ENCODE measurements at places on chromosomes 13 and 19.

DNA sequence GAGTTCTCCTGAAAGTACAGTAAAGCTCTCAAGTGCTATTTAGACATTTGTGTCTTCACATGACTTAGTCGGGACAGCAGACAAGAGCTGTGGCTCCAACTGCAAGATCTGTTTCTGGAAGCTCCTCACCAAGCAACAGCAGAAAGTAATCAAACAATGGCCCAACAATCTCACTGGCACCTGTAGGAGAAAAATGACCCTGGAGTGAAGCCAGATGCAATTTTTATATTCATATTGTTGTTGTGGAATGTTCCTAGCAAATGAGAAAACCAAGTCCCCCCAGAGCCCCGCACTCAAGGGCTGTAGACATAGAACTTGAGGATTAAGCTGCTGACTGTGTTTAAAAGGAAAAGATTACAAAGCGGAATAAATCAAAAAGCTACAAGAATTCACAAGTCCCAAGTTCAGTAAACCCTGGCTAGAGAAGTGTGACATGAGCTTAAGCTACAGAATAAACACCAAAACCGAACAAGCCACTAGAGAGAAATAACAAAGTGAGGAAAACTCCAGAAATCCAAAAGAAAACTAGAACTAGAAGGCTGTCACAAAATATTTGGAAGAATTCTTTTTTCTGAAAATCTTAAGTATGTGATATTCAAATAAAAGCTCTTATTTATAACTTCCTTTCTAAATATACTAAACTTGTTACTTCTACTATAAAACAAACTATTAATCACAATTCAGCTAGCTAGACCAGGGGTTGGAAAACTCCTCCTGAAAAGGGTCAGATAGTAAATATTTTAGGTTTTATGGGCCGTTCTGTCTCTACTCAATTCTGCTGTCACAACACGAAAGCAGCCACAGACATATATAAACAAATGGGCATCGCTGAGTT is 454.5 kb downstream of the SUCLA2 start:
- DNase-seq = no peak

DNA sequence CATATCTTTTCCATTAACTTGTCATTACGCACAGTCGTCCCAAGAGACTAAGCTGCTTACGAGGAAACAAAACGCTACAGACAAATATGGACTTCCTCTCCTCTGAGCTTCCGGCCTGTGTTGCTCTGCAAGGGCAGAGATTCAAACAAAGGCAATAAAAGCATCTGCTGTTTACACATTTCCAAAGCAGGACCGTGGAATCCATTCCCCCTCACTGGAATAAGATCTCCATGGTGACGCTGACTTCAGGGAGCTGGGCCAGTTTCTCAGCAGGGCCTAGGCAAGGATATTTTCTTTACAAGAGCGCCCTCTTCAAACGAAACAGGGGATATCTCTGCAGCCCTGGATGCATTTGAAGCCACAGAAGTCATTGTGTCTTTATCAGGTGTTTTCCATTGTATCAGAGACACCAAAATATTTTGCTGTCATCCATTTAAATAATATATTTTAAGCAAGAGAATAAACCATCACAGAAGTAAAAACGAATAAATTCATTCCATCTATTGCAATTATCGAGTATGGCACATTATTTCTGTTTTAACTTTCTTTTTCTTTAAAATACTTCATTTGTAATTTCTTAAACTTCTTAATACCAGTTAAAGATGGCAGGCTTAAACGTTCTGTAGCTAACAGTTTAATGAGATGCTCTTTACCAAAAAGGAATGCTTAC is 177.5 kb downstream of the DCLK1 start:
- peak; percentile 63 for DNase-seq

DNA sequence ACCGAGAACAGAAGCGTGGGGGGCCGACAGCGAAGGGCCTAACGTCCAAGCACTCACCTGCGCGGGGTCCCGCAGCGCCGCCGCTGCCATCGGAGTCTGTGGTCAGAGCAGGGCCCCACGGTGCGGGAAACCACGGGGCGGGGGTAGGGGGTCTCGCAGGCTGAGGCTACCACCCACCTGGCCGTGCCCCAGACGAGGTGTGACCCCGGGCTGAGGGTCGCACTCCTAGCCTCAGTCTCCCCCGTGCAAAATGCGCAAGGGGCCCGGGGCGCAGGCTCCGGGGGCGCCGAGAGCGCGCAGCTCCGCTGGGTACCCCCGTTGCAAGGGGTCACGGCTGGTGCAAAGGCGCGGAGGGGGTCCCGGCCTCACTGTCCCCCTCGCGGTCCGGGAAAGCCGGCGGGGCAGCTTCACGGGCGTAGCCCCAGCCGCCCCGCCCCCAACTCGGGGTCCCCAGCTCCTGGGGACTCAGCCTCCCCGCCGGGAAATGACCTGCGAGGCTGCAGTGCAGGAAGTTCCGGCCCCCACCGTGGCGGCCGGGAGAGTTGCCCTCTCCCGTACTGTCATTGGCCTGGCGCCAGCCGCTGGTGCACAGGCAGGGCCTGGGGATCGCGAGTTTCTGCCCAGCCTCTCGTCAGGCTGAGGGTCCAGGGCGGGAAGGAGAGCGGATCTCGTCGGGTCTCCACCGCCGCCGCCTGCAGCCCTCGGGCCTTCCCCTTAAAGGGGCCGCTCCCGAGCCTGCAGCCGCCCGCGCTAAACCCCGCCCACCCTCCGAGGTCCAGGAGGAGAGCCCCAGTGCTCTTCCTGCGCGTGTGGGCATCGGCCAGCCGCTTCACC is at the start of gene ZNF792:
Gene ZNF792 (minus strand): TSS at position 657 of the 834 bp plus-strand sequence. CDS start 567 bp downstream, at position 90.
- peak; percentile 22 for DNase-seq

DNA sequence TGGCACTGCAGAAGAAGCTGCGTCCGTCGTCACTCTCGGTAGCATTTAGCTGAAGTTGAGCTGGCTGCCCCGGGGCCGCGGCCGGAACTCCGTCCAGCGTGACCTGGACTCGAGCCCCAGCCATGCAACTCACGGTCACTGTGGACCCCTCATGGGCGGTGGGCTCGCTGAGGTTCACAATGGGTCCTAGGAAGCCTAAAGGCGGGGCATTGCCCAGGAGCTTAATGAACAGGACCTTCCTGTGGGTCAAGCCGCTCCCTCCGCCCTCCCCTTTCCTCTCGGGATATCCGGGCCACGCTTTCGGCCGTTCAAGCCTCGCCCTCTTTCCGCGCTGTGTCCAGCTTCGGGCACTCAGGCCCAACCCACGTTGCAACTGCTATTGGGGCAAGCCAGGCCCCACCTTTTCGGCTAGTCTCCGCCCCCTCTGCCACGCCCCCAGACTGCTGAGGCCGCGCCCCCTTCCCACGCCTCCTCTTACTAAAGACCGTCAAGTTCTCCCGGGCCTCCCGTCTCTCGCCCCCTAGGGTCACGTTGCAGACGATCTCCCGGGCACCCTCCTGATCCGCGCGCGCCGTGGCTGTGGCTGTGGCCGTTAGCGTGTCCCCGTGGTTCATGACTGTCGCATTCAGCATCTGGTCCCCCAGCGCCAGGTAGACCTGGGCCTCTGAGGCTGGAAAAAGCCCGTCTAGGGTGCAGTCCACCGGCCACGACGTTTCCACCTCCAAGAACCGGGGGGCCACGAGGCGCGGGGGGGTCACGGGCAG is 1.4 kb upstream of the RAVER1 start:
- peak; percentile 62 for DNase-seq

- DNase-seq = no peak
These were observed 152.5 kb downstream of the KCTD12 start for GRCh38 chr13:76733671-76734070.

DNA sequence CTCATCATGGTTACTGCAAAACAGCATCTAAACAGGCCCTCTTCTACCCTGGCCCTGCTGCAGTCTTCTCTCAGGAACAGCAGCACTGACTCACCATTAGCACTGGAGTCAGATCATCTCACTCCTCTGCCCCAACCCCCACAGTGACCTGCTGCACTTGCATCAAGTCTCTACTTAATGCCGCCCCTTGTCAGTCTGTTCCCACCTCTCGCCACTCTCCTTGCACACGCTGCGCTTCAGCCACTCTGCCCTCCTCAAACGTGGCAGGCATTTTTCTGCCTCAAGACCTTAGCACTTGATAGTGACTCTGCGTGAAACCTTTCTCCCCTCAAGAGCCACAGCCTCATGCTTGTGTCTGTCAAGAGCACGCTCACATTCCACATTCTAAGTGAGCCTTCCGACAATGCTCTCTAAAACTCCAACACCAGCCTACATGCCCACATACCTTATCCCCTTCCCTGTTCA is 22.1 kb downstream of the MIPEP start:
- no peak for DNase-seq

DNA sequence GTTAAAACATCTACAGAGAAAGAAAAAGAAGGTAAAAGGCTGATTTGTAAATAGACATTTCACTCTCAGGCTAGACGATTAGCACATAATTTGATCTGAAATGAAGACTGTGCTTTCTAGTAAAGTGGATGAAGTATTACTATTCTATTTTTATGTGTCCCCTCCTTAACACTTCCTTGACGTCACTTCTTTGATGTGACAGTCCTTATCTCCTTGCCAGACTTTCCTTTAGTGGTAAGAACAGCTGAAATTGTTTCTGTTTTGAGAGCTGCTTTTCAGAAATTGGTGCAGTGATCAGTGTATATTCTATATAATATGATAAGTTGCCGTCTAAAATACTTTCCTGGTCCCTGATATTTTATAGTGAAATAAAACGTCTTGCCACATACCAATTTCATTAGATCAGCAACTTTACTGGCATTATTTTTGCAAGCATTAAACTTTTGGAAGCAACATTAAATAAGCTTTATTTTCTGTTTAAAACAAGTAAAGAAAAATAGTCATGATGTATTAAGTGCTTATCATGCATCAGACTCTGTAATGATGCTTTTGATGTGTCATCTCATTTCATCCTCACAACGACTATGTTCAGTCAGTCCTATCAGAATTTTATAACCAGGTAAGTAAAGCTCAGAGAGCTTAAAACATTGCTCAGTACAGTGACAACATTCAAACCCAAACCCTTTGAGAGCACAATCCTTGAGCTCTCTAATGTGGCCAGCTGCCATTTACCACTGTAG is 210.3 kb upstream of the PCDH9 start:
- no peak for DNase-seq

DNA sequence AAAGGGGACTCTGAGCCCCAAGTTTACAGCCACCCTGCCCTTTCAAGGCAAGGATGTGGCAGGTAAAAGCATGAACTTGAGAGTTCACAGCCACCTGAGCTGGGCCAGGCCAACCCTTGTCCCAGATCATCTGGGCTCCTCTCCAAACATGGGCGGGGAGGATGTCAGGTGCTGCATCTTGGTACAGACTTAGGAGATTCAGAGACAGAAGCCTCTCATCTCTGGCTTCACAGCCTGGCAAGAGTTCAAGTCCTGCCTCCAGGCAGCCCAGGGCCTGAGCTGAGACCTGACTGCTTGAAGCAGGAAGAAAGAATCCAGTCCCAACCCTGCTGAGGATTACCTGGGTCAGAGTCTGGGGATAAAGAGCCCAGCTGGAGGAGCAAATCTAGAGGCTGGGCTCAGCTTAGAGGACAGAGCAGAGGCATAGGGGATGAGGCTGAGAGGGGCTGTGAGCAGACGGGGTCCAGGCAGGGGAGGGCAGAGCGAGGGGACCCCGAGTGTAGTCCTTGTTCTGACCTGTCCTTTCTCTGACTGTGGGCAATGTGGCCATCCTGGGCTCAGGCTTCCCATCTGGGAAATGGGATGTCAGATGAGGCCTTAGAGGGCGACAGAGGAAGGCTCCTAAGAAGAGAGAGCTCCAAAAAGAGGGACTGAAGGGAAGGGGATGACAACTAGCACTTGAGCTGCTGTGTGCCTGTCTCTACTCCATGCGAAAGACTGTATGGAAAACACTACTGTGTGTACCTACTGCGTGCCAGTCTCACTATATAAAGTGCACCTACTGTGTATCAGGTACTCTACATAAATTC is 6.6 kb upstream of the OR10H5 start:
- DNase-seq = no peak

GRCh38 chr19:4354897-4355296 is 11.5 kb downstream of the MPND start:
- DNase-seq = no peak

DNA sequence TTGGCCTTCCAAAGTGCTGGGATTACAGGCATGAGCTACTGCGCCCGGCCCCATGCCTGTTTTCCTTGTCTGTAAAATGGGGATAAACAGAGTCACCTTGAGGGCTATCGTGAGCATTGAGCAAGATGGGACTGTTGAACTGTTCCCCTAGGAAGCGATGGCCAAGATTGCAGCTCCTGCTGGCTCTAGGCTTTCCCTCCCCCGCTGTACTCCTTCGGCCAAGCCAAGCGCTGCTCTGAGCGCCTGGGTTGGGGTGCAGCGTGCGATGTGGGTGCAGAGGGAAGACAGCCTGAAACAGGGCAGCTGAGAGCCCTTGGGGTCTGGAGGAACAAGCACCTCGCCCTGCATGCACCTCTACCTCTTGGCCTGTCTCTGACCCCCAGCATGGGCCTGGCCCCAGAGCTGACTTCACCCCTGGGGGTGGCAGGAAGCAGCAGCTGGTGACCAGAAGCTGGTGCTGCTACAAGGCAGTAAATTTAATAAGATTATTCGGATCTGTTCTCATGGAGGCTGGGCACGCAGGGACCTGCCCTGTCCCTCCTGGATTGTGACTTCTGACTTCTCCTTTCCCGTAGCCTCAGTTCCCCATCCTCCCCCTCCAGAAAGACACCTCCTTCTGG is 5.3 kb downstream of the GNG8 start:
- no peak for DNase-seq

GRCh38 chr19:51127755-51128154 is 3.0 kb downstream of the SIGLEC9 start:
- DNase-seq = no peak

DNA sequence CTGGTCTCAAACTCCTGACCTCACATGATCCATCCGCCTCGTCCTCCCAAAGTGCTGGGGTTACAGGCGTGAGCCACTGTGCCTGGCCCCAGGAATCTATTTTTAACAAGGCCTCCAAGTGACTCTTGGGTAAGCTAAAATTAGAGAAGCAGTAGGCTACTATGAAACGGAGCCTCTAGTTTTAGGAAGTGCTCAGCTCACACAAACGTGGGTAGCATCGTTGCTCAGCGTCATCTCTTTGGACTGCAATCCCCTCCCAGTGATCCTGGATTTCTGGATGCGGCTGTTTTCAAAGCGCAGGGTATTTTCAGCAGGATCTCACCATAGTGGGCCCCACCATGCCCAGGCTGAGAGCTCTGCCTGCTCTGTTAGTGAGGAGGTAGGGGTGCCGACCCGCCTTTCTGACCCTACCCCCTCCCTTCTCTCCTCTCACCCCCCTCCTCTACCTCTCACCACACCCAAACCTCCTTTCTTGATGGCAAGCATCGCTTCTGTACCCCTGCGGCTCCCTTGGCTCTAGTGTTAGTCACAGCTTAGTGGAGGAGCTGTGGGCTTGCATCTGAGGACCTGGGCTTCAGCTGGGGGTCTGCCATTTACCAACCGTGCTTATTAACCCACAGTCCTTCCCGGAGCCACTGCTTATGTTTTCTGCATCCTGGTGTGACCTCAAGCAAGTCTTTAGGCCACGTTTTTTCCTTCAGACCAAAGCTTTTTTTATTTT is 34.2 kb downstream of the GJA3 start:
- DNase-seq = no peak
